ENCODE measurements at places on chromosomes 12 and 14.

DNA sequence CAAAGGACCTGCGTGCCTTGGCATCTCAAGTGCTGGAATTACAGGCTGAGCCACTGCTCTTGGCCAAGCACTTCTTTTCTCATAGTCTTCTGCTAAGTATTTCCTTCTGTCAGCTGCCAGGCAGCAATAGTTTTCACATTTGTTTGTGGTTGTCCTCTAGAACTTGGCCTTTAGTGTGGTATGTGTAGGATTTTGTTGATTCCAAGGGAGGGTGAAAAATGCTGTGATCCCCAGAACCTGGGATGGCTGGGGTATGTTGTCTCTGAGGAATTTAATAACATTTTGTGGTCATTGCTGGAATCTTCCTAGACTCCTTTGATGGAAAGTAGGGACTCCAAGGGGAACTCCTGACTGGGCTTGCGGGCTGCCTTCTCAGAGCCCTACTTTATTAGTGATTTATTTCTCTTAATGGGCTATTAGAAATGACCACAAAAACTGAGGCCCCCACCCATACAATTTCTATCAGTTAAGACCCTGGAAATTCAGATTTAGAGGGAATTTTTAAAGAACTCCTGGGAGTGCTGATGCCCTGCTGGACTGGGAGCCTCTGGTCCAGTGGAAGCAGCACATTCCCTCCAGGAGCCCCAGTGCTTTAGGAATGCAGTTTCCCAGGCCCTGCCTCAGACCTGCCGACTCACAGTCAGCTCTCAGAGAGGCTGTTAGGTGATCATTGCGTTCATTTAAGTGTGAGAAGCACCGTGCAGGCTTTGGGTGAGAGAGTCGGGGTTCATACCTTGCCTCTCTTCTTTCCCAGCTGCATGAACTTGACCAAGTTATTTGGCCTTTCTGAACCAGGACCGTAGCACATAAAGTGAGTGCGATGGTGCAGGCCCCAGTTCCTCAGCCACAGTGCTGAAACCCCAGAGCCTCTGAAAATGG, 22.7 kb downstream of the TRAF3 start:
- no peak for DNase-seq

GRCh38 chr14:76767681-76768656, 6.7 kb downstream of the VASH1 start:
- no peak for DNase-seq

DNA sequence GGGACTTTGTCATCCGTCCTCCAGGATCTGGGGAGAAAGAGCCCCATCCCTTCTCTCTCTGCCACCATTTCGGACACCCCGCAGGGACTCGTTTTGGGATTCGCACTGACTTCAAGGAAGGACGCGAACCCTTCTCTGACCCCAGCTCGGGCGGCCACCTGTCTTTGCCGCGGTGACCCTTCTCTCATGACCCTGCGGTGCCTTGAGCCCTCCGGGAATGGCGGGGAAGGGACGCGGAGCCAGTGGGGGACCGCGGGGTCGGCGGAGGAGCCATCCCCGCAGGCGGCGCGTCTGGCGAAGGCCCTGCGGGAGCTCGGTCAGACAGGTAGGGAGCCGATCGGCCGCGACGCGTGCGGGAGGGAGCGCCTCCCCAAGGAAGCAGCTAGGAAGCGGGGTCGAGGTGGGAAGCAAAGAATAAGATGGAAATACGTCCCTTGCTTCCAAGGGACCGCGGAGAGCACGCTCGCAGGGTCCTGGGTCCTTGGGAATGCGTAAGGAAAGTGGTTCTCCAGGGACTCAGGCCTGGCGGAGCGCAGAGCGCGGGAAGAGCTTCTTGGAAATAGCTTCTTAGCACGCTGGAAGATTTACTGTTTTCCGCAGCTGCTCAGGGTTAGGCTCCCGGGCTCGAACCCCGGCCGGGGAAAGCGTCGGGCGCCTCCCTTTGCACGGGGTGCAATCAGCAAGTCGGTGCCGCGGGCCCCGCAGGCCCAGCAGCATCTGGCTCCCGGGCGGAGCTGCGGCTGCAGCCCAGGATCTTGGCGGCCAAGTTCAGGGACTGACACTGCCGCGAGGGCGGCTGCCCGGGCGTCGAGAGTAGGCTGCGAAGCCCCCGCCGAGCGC, 457 bp downstream of the SOCS2 start:
- DNase-seq = no peak

DNA sequence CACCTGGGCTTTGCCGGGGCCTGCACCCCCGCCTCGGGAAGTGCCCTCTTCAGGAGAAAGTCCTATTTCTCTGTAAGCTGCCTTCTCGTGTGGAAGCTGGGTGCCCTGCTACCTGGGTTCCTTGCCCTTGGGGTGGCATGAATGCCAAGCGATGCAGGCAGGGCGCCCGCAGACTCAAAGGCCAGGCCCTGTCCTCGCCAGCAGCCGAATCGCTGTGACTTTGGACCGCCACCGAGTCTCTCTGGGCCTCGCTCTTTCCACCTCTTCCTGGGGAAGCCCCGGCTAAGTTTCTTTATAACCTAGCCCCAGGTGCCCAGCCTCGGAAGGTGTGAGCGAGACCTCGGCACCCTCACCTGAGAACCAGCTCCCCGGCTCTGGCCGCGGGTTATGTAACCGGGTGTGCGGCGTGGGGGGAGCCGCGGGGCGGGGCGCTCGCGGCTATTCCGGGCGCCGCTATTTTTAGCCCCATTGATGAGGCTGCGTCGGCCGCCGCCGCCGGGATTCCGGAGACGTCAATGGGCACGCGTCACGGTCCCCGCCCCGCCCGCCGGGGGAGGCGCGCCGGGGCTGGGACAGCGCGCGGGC, 14.6 kb upstream of the NR4A1 start:
- no peak for DNase-seq

DNA sequence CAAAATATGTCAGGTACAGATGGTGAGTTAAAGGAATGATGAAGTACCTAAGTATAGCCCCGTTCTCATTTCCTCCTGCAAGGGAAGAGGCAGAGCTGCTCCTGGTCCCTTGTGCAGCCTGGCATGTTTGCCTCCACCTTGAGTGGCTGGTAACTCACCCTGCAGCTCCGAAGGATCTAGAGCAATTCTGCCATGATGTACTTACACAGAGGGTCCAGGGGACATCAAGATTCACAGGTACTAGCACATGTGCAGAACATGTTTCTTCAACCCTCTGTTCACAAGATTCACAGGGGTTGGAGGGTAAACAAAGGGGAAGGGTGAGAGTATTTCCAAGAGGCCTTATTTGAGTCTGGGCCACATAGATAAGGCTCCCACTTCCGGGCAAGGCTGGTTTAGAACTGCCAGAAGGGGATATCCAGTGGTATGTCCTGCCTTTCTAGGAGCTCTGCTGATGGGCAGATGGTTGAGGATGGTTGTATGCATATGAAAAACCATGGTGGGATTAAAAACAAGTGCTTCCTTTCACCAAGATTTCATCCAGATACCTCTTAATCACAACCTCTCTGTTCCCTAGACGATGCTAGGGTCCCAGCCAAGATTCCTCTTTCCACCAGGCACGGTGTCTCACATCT, 7.7 kb downstream of the DCTN2 start:
- DNase-seq = no peak

DNA sequence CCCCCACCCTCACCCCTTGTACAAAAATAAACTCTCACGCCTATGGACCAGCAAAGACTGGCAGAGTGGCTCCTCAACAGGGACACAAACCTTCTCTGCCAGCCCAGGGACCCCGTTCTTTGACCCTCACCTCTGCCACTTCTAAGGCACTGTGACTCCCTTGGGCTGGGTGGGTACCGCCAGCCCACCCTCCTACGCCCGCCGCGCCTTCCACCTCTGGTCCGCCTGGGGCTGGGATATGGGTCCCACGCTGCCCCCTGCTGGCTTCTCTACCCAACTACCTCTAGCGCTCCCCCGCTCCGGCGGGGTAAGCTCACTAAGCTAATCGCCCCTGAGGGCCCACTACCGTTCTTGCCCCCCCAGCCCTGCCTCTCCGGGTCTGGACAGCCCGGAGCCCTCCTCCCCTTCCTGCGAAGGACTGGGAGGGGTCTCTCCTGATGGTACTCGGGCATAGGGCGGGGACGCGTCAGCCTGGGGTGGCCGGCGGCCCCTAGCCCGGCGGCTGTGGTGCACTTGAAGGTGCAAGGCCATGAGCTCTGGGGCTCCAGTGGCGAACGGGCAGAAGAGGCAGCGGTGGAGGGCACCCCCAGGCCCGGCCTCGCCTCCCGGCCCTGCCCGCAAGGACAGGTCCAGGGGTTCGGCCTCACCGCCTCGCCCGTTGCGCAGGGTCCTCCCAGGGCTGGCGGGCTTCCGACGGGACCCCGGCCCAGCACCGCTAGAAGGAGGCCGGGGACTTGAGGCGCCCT, 8.1 kb downstream of the ZNF219 start:
- DNase-seq = no peak

- DNase-seq = no peak
Measured at GRCh38 chr14:86777963-86778602, 1214.9 kb downstream of the GALC start.

- no peak for DNase-seq
Measured at GRCh38 chr12:124389138-124389724, 94.3 kb downstream of the RFLNA start.

DNA sequence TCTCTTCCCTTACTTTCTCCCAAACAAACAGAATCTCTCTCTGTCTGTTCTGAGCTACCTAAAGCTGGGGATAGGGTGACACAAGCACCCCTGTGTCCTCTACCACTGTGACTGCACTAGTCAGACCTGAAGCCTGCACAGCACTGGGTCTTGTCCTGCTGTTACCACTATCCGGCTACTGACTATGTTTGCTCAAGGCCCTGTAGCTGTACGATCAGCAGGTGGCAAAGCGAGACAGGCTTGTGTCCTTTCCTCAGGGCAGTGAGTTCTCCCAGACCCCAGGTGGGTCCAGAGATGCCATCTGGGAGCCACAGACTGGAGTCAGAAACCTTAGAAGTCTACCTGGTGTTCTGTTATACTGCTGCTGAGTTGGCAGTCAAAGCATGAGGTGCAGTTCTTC, 116.4 kb downstream of the NUBPL start:
- DNase-seq = no peak

GRCh38 chr14:101037021-101037817, 133.7 kb upstream of the RTL1 start:
- no peak for DNase-seq

DNA sequence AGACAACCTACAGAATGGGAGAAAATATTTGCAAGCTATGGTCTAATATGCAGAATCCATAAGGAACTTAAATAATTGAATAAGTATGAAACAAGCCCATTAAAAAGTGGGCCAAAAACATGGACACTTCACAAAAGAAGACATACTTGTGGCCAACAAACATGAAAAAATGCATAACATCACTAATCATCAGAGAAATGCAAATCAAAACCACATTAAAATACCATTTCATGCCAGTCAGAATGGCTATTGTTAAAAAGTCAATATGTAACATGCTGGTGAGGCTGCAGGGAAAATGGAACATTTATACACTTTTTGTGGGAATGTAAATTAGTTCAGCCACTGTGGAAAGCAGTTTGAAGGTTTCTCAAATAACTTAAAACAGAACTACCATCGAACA, 945.4 kb upstream of the FLRT2 start:
- no peak for DNase-seq

DNA sequence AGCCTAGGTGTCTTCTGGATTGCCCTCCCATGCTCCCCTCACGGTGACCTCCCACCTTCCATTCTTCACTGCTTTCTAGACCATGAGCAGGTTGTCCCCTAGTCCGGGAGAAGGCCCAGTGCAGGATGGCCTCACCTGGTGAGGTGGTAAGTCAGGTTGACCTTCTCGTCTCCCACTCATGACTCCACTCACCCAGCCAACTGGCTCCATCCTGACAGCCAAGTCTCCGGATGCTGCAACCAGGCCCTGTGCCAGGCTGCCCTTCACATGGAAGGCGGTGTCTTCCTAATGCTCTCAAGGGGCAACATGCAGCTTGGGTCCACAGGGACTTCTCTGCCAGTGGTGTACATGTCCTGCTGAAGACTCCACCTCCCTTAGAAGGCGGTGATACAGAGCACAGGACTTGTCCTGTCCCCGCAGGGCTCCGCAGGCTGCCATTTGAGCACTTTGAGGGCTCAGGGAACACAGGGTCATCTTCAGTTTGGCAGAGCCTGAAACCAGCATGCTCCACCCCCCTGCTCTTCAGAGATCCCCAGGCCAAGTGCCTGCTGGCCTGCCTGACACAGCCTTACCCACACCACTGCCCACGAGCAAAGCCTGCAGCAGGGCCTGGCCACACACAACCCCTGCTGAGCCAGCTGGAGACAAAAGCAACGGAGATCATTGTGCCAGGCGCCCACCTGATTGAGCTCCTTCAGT, 25.4 kb downstream of the BATF start:
- DNase-seq = no peak

GRCh38 chr12:70101064-70101463, 142.2 kb upstream of the CNOT2 start:
- no peak for DNase-seq

- DNase-seq = no peak
Measured at GRCh38 chr12:53513712-53514410, 6.6 kb upstream of the NPFF start.

- DNase-seq = no peak
Measured at GRCh38 chr12:124381456-124382296, 86.8 kb downstream of the RFLNA start.

DNA sequence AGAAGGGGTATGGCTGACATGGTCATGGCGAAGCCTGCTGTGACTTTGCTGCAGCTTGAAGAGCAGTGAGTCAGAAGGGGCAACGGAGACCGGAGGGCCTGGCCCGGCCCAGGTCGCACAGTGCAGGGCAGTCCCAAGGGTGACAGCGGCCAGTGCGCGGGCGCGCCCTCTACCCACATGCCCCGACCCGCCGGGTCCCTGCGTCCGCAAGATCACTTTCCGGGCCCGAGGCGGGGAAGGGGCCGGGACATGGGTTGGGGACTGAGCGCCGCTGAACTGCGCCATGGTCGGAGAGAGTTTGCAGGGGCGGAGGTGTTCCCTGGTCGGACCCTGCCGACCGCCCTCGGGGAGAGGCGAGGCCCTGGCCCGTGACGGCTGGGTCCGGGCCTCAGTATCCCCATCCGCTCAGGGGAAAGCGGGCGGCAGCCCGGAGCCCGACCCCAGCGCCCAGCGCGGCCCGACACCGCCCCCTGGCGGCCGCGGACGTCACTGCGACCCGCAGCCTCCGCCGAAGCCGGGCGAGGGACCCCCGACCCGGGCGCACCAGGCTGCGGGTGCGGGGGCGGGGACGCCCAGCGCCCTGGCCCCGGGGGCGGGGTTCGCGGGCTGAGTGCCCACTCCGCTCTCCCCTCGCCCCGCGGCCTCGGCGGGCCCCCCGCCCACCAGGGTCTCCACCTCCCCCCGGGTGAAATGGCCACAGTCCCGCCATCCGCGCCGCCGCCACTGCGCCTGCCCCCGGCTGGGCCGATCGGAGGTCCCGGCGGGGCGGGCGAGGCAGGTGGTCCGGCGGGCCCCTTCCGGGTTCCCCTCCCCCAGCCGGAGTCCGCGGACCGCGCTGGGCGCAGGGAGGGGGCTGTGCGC, 7.2 kb upstream of the ANKRD9 start:
- DNase-seq = no peak

GRCh38 chr14:36738269-36738668, 76.6 kb downstream of the PAX9 start:
- no peak for DNase-seq

Data from esophagus squamous epithelium (tissue), 5 donors.